HepG2 (cell line): ENCODE measurements at places on chromosomes 7 and 10. TPM values are rescaled to one million over a fixed set of nuclear protein-coding genes. Genes with fewer than 3 reads are reported as not detected.
A peak's percentile ranks its signal among the peaks of the same experiment; 100 is the strongest.

Gene ABCA13
- total RNA-seq, result not detected in 2 replicates

Gene DNAJB9
- 10.8 and 16.4 TPM in 2 replicates for total RNA-seq

Gene FFAR4
- not detected in 2 replicates for total RNA-seq

Gene OR2A7
- total RNA-seq, result not detected in 2 replicates

Gene PDCD11
- 40.3 and 52.8 TPM in 2 replicates for total RNA-seq

Gene FAM20C
- 14.5 and 19.9 TPM in 2 replicates for total RNA-seq

Gene SH2B2
- 0.14 and 0.46 TPM in 2 replicates for total RNA-seq

Gene TMEM270
- total RNA-seq, result not detected in 2 replicates

DNA sequence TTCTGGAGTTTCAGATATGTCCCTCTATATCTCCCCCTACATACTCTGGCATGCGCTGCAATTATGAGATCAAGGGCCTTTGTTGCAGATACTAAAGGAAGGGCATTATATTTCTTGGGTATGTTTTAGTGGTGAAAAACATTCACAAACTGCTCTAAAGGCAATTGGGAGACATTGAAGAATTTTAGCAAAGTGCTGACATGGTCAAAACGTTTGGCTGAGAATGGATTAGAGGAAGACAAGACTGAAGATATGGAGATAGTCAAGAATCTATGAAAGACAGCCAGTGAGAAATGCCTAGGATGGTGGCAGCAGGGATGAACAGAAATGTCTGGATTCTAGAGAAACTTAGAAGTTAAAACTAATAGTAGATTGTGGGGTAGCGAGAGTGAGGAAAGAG lies 104.5 kb upstream of the CABCOCO1 start:
- no peak overlapping the region for H3K27ac ChIP-seq
- H3K4me3 ChIP-seq, result no peak overlapping the region
- H3K36me3 ChIP-seq, result no peaks in the 10 kb centered on the region
- no peaks in the 10 kb centered on the region for H3K4me1 ChIP-seq
- no peak for DNase-seq

DNA sequence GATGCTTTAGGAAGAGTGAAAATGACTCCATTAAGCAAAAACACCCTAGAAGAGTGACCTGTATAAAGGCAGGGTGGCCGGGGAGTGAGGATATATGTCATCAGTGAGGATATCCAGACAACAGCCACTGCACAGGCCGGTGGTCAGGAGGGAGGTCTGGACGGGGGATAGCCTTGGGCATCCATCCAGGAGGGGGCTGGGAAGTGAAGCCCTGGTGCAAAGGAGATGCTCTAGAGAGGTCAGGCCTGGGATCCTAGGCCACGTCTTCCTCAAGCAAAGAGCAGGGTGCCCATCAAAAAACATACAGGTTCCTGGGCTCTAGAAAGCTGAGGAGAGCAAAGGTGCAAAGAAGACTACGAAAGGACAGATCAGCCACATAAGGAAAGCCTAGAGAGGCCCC lies 25.6 kb downstream of the FAM171A1 start:
- peaks cover 94% of the 10 kb centered on the region for H3K4me1 ChIP-seq
- peak overlapping the region; percentile 95 for H3K27ac ChIP-seq
- no peaks in the 10 kb centered on the region for H3K27me3 ChIP-seq
- H3K36me3 ChIP-seq, result no peaks in the 10 kb centered on the region; the same call in 2 of the 3 replicates
- DNase-seq, result no peak

- no peaks in the 10 kb centered on the region for H3K36me3 ChIP-seq
- H3K27me3 ChIP-seq, result peaks cover 2% of the 10 kb centered on the region
- H3K27ac ChIP-seq, result no peak overlapping the region
- no peaks in the 10 kb centered on the region for H3K4me1 ChIP-seq
- no peak overlapping the region for H3K4me3 ChIP-seq
- no peak for DNase-seq
Measured at GRCh38 chr10:43117031-43117776, 21.0 kb upstream of the CSGALNACT2 start.

GRCh38 chr10:113259576-113260226 lies 293.2 kb upstream of the HABP2 start:
- no peaks in the 10 kb centered on the region; the same call in 1 of the 2 replicates for H3K27me3 ChIP-seq
- no peaks in the 10 kb centered on the region for H3K36me3 ChIP-seq
- peaks cover 10% of the 10 kb centered on the region; the same call in 1 of the 2 replicates for H3K4me1 ChIP-seq
- no peak for DNase-seq
- H3K27ac ChIP-seq, result no peak overlapping the region

- no peak overlapping the region for H3K27ac ChIP-seq
- DNase-seq, result no peak
- H3K4me1 ChIP-seq, result no peaks in the 10 kb centered on the region
- H3K4me3 ChIP-seq, result no peak overlapping the region
- no peaks in the 10 kb centered on the region for H3K27me3 ChIP-seq
Measured at GRCh38 chr10:83122336-83122735, 1017.0 kb upstream of the GHITM start.

DNA sequence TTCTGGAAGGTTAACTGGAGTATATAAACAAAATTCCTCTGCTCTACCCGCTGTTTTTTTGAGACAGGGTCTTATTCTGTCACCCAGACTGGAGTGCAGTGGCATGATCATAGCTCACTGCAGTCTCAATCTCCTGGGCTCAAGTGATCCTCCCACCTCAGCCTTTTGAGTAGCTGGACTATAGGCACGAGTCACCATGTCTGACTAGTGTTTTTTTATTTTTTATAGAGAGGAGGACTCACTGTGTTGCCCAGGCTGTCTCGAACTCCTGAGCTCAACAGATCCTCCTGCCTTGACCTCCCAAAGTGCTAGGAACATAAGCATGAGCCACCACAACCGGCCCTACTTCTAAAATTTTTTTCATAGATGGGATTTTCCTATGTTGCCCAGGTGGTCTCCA lies 2.2 kb downstream of the RAB18 start:
- no peak overlapping the region for H3K4me3 ChIP-seq
- no peak overlapping the region for H3K27ac ChIP-seq
- H3K36me3 ChIP-seq, result peaks cover under 1% of the 10 kb centered on the region; the same call in 1 of the 3 replicates
- DNase-seq, result no peak
- H3K27me3 ChIP-seq, result no peaks in the 10 kb centered on the region

DNA sequence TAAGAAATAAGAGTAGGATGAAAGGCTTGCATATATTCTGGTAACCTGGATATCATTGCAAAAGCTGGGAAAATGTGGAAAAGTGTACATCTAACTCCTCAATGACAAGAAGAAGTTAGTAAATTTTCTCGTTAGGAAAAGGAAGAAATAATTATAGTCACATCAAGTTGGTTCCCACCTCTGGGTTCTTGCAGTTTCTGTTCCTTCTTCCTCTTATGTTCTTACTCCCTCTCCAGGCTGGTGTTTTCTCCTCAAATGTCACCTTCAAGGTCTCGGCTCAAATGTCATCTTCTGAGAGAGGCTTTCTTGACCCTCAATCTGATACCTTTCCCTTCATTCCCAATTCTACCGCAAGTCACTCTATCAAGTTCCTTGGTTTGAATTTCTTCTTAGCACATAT lies 64.4 kb downstream of the ENTPD1 start:
- H3K4me1 ChIP-seq, result peaks cover 37% of the 10 kb centered on the region
- no peak overlapping the region for H3K4me3 ChIP-seq
- no peak overlapping the region for H3K27ac ChIP-seq
- H3K36me3 ChIP-seq, result no peaks in the 10 kb centered on the region

- no peaks in the 10 kb centered on the region for H3K4me1 ChIP-seq
- no peaks in the 10 kb centered on the region for H3K36me3 ChIP-seq
- no peak for DNase-seq
- peaks cover 74% of the 10 kb centered on the region for H3K27me3 ChIP-seq
- no peak overlapping the region for H3K4me3 ChIP-seq
Measured at GRCh38 chr10:125008689-125009638, 67.0 kb downstream of the ZRANB1 start.

- DNase-seq, result no peak
- H3K4me1 ChIP-seq, result no peaks in the 10 kb centered on the region
- H3K27me3 ChIP-seq, result no peaks in the 10 kb centered on the region
- no peaks in the 10 kb centered on the region for H3K36me3 ChIP-seq
Measured at GRCh38 chr10:111273235-111273634, 196.4 kb downstream of the ADRA2A start.

DNA sequence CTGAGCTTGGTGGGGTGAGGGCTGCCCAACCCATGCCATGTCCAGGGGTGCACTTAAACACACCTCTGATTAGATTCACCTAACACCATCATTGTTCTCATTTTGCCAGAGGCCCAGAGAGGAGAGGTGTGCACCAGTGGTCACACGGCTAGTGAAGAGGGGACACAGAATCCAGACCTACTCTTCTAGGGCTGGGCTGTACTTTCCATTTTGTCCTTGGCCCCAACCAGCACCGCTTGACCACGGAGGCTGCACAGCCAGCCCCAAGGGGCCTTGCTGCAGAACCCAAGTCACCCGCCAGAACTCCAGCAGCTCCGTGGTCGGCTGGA lies 246 bp upstream of the WDFY4 start:
- no peak for DNase-seq
- no peaks in the 10 kb centered on the region for H3K4me1 ChIP-seq
- H3K27ac ChIP-seq, result no peak overlapping the region
- H3K4me3 ChIP-seq, result no peak overlapping the region
- H3K27me3 ChIP-seq, result no peaks in the 10 kb centered on the region
